Activated CD8-positive, alpha-beta T cell treated with anti-CD3 and anti-CD28 coated beads, Interleukin-2, amount 10 ng/mL, durations not matched to agents 7 days and 5 days (primary cell): ENCODE measurements at places on chromosomes 3 and 15. TPM values are rescaled to one million over a fixed set of nuclear protein-coding genes. Genes with fewer than 3 reads are reported as not detected.

CNTN4 gene
- total RNA-seq = not detected

DNA sequence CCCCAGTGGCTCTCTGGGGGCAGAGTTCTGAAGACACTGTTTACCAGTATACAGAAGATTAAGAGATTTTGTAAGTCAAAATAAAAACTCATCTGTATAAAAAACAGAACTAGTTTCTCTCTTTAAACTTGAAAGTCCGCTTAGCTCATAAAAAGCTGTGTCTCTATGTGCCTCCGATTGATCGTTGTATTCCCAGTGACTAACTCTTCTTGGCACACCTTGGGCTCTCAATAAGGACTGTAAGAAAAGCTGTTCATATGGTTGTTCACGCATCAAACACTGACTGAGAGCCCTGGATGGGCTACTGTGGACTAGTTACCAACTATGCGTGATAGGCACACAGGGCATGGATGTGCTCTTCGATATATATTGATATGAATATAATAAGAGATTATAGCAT lies 107.9 kb downstream of the P3H2 start:
- DNase-seq = no peak
- no peak overlapping the region for H3K27ac ChIP-seq
- H3K27me3 ChIP-seq = peaks cover 2% of the 10 kb centered on the region
- H3K4me1 ChIP-seq = no peaks in the 10 kb centered on the region
- H3K36me3 ChIP-seq = no peaks in the 10 kb centered on the region
- H3K4me3 ChIP-seq = no peak overlapping the region

GHSR gene
- not detected for total RNA-seq

DNA sequence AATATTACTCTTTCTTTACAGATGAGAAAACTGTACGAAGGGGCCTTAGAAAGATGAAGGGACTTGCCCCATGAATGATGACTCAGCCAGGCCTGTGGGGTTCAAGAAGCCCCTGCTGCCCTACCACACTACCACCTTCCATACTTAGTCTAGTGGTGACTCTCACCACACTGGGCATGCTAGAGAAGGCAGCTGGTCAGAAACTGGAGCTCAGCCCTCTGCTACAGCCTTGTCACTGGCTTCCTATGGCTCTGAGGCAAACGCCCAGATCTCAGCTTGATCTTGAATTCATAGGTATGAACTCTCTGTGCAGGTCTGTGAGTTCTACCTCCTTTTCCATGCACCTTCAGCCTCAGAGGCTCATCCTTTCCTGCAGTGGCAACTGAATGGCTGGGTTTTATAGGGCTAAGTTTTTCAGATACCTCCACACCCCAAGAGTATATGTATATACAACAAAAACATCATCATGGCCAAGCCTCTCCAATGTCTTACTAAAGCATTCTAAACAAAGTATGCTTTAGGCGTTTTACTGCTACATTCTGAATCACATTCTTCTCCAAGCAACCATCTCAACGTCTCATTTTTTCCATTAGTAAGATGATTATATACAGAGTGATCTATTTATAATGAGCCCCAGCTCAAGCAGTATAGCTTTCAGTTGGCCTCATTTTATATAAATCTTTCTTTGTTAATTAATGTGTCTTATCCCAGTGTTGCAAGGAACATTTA lies 234.1 kb downstream of the GREM1 start:
- no peaks in the 10 kb centered on the region for H3K4me1 ChIP-seq

GRCh38 chr3:167899093-167899492 lies 163.6 kb downstream of the SERPINI1 start:
- DNase-seq = no peak
- H3K27me3 ChIP-seq = peaks cover 3% of the 10 kb centered on the region
- no peak overlapping the region for H3K4me3 ChIP-seq
- H3K36me3 ChIP-seq = no peaks in the 10 kb centered on the region
- H3K4me1 ChIP-seq = no peaks in the 10 kb centered on the region

DNA sequence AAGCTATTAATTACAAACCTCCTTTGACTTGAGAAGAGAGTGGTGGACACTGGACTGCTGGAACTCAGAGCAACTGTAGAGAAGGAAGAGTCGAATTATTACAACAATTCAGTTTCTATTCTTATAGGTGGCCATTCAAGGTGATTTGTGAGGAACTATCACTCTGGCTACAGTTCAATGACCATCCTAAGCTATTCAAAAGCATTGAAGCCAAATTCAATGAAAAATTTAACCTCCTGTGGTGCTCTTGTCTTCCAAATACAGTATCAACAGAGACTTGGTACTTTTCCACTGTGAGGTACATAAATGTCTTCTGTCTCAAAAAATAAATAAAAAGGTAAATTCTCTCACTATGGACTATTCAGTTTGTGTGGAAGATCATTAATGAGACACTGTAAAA lies 513.3 kb upstream of the SEMA6D start:
- no peaks in the 10 kb centered on the region for H3K4me1 ChIP-seq
- H3K4me3 ChIP-seq = no peak overlapping the region
- no peak overlapping the region for H3K27ac ChIP-seq
- DNase-seq = no peak
- no peaks in the 10 kb centered on the region for H3K36me3 ChIP-seq

OPA1 gene
- 61.3 TPM for total RNA-seq

DNA sequence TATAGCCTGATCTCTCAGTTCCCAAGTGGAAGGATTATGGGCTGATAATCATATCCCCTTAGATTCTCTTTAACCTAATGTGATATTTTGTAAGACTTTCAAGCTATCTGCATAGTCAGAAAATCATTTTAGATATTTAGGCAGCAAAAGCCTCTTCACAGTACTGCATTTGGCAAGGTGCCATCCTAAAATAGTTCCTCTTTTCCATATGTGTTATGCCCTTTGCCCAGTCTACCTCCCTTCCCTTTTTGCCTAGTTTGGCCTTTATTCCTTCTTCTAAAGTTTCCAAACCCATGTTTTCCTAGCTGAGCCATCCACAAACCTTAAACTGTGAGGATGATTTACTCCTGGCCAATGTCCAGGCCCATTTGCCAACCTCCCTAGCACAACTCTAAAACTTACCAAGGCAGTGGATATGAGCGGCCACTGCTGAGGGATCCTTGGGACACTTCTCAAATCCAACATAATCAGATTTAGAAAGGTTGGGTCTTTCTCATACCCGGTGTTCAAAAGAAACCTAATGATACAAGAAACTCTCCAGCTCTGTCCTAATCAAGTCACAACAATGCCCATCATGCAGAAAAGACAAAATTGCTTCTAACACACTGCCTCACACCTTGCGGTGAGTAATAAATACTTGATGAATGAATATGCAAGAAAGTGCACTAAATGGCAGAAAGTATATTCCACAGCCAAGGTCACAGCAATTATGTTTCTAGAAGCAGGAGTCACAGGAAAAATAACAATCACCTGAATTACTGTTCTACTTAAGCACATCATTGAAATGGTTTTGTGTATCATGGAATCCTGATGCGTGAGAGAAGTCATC lies 493.9 kb downstream of the NLGN1 start:
- no peaks in the 10 kb centered on the region for H3K27me3 ChIP-seq
- DNase-seq = no peak
- H3K36me3 ChIP-seq = no peaks in the 10 kb centered on the region

DNA sequence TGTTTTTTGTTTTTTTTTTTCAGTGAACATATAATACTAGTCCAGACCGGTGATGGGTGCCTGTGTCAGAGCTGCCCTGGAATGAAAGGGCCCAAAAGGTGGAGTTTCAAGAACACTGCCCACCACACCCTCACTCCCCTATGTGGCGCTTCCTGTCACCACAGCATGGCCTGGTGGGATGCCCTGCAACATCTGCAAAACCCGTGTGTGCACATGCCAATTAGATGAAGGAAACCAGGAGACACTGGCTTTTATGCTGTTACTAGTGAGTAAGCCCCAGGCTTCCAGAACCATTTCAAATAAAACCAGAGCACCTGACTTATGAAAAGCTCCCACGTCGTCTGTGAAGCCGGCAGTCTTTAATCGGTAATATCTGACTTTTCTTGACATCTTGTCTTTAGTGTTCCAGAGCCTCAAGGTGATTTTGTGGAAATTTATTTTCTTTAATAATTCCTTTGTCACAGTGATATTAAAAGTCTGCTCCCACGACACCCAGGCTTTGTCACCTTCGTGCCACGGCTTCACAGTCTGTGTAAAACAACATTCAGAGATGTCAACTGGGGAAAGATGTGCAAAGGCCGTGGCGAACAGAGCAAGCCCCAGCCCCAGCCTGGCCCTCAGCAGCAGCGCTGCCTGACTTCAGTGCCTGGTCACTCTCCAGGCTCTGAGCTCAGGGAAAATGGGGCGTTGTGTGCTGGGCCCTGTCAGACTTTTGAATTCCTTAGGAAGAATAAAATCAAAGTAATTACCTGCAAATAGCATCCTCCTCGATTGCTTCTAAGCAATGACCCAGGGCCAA lies 6.4 kb downstream of the CFAP92 start:
- no peak overlapping the region for H3K4me3 ChIP-seq
- H3K27me3 ChIP-seq = peaks cover 6% of the 10 kb centered on the region
- no peak overlapping the region for H3K27ac ChIP-seq

DNA sequence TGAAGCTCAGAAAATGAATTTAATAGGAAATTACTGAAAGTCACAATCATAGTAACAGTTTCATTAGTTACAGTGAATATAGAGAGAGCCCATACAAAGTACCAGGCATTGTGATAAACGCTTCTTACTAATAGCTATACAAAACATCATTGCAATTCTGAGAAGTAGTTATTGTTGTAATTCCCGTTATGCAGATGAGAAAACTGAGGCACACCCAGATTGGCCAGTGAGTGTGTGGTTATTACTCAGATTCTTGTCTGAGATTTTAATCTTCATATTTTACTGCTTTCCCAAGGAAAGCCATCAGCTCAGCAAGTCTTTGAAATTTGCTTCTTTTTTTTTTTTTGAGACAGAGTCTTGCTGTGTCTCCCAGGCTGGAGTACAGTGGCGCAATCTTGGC lies 14.3 kb downstream of the FLNB start:
- H3K36me3 ChIP-seq = no peaks in the 10 kb centered on the region
- no peak overlapping the region for H3K4me3 ChIP-seq
- no peak overlapping the region for H3K27ac ChIP-seq
- H3K4me1 ChIP-seq = peaks cover 15% of the 10 kb centered on the region

DNA sequence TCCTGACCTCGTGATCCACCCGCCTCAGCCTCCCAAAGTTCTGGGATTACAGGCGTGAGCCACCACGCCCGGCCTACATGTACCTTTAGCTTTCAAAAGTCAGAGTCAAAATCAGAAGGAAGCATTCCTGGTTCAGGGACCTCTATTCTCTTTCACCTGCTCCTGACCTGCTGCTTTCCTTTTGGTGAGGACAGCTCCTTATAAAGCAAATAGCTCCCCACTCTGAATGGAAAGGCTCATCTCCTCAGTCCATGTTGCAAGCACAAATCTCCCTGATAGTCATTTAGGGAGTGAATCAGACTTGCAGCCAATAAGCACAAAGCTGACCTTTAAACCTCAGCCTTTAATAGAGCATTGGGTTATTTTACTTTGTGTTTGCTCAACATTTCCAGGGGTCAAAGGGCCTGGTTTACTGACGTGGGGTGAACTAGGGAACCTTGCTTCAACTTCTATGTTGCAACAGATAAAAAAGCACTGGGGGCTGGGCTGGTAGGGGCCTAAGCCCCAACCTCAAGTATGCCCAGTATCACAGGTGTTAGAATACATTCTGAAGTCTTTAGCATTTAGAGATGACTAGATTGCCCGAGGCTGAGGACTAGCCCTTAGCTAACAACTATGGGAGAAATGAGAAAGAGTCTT lies 43.1 kb downstream of the THRB start:
- no peak for DNase-seq
- H3K27ac ChIP-seq = no peak overlapping the region
- no peaks in the 10 kb centered on the region for H3K4me1 ChIP-seq
- H3K27me3 ChIP-seq = no peaks in the 10 kb centered on the region
- H3K36me3 ChIP-seq = no peaks in the 10 kb centered on the region

DNA sequence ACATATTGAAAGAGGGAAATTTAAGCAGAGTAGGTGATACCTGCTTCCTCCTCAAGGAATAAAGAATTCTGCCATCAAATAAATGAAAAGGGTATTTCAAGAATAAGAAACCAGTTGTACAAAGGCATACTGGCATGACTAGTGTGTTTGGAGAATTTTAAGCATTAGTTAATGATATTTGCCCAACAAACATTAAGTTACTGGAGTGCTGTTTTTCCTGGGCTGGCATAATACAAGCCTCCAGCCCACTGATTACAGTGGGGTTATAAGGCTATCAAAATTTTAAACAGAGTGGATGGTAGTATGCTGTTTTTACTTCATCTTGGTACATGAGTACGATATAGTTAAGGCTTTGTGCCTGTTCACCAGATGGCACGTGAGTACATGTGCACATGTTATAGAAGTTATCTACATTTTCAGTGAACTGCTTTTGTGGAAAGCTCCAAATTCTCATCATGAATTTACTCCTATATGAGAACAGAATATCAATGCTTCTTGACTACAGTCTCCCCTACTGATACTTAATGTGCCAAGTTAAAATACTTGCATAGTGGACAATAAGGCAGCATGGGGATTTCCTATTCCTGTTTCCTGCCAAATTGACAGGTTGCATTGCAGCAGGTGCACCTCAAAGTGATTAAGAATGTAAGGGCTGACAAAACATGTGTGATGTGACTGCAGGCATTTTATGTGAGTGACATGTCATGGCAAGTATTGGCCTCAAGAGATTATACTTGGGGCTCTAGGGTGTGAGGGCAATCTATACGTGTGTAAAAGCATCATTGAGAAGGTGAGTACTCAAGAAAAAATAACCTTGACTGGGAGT lies 14.9 kb downstream of the NAALADL2 start:
- no peak overlapping the region for H3K4me3 ChIP-seq
- H3K27me3 ChIP-seq = no peaks in the 10 kb centered on the region
- no peaks in the 10 kb centered on the region for H3K36me3 ChIP-seq
- H3K4me1 ChIP-seq = no peaks in the 10 kb centered on the region

ZNF770 gene
- total RNA-seq = 34.0 TPM

SERPINI2 gene
- not detected for total RNA-seq

RAB6B gene
- 1.2 TPM for total RNA-seq

GRCh38 chr15:44092221-44092620 lies 102.8 kb downstream of the FRMD5 start:
- no peak overlapping the region for H3K4me3 ChIP-seq
- H3K27me3 ChIP-seq = peaks cover 24% of the 10 kb centered on the region
- H3K4me1 ChIP-seq = no peaks in the 10 kb centered on the region
- H3K36me3 ChIP-seq = no peaks in the 10 kb centered on the region

DNA sequence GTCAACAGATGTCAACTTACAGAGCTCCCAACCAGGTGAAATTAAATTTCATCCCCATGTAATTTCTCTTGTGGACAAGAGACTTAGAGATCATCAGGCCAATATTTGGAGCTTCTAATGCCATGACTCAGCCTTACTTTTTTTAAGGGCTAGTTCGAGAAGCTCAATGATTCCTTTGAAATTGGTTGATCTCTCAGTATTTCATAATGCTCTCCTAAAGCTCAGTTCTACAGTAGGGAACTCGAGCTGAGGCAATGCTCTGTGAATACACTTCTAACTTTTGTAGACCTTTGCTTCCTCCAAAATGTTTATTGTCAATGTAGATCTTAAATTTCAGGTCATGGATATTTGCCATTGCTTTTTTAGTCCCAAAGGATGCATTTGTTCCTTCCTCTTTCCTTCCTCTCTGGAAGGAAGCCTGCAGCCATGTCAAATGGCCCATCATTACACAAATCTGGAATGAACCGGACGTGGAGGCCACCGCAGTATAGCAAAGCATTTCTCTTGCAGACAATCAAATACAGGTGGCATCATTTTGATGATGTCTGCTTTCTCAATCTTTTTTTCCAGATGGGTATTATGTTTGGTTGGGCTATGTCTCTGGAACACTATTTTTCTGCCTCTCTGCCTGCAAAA lies 28.3 kb downstream of the STARD5 start:
- DNase-seq = no peak
- no peaks in the 10 kb centered on the region for H3K27me3 ChIP-seq
- peak overlapping the region; percentile 99 for H3K4me3 ChIP-seq
- peak overlapping the region; percentile 93 for H3K27ac ChIP-seq
- peaks cover 60% of the 10 kb centered on the region for H3K4me1 ChIP-seq
